ENCODE measurements at places on chromosomes 6 and 20. TPM values are rescaled to one million over a fixed set of nuclear protein-coding genes. Genes with fewer than 3 reads are reported as not detected.

DNA sequence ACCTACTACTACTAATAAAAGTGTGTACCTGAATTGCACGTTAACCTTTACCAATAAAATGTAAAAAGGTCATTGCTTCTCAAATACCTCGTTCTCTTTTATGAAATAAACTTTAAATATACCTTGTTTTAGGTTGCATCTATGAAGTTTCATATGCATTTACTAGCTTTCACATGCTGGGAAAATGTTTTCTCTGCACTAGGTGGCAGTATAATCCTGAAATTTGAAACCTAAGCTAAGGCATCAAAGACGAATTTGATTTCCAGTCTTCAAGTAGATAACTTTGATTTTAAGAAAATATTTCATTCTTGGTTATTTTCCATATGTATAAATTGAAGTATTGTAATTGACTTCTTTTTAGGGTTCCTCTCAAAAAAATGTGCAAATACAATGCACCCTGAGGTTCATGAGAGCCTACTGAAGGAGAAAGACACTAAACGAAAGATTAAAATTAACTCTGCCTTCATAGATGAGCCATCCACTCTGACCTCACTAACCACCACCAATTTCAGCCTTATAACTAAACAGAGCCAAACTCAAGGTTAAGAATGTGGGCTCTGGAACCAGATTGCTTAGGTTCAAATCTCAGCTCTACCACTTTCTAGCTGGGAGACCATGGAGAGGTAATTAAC lies 7.3 kb upstream of the COL9A1 start:
- no peak for DNase-seq

GRCh38 chr6:72916298-72916697 lies 294.4 kb downstream of the KCNQ5 start:
- DNase-seq = no peak

- no peak for DNase-seq
Observed at GRCh38 chr6:6008089-6008647, 1.4 kb upstream of the NRN1 start.

- DNase-seq = no peak
Observed at GRCh38 chr6:162198925-162199324, 528.6 kb downstream of the PRKN start.

- DNase-seq = no peak
Observed at GRCh38 chr6:42083530-42083929, 33.2 kb downstream of the TAF8 start.

- DNase-seq = no peak
Observed at GRCh38 chr6:98433325-98434056, 400.9 kb upstream of the POU3F2 start.

GRCh38 chr6:166633732-166634535 lies 6.9 kb upstream of the RPS6KA2 start:
- no peak for DNase-seq

DNA sequence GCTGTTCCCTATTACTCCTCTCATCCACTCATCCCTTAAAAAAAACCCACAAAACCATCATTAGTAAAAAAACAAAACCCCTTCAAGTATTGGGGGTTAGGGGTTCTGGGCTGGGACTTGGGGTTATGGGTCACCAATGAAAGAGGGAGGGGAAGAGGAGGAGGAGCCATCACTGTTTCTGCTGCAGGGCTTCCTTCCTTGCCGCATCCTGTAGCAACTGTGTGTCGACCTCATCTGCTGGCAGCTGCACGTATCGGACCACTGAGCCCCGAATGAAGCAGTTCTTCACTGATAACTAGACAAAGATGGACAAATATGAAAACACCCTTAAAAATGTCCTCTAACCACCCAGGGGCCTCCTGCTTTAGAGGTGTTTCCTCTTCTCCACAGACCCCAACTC lies 2.0 kb upstream of the VARS1 start:
- peak; percentile 40 for DNase-seq

DNA sequence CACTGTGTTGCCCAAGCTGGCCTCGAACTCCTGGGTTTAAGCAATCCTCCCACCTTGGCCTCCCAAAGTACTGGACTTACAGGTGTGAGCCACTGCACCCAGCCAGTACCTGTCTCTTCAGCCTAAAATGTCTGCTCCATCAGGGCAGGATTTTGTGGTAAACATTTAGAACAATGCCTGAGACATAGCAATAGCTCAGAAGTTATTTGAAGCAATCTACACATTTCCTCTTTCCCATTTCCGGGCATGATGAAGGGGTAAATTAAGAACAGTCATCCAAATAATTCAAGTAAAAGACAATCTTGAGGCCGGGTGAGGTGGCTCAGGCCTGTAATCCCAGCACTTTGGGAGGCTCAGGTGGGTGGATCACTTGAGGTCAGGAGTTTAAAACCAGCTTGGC lies 69.0 kb upstream of the ZNF217 start:
- DNase-seq = no peak

DNA sequence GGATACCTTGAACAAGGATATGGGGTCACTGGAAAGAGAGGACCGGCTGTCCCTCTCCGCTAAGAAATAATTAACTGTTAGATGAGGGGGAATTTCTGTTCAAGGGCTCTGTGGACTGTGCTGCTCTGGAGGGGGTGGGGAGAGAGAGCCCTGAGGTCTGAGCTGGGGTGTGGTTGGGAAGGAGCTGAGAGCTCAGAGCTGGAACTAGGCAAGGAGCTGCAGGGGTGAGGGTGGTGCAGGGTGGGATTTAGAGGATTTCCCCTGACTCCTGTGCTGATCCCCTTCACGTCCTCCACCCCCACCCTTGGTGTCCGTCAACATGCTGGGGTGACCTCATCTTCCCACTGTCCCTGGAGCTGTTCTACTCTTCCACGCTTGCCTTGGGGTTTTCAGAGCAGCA lies 52.5 kb downstream of the HLA-A start:
- DNase-seq = no peak

GRCh38 chr20:58576603-58576970 lies 61.4 kb upstream of the APCDD1L start:
- DNase-seq = no peak

DNA sequence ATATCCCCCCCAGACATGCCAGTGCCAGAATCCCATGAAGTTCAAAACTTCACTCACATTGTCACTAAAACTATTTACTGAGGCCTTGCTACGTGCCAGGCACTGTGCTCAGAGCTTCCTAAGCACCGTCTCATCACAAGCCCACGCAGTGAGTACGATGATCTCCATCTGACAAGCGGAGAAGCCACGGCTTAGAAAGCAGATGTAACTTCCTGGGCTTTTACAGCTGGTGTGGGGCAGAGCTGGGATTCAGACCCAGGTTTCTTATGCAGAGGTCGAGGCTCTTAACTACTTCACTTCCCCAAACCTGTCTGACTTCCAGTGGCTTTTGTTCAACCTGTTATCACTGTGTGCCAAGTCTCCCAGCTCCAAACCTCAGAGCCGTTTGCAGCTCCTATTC lies 8.3 kb downstream of the MDGA1 start:
- no peak for DNase-seq

DNA sequence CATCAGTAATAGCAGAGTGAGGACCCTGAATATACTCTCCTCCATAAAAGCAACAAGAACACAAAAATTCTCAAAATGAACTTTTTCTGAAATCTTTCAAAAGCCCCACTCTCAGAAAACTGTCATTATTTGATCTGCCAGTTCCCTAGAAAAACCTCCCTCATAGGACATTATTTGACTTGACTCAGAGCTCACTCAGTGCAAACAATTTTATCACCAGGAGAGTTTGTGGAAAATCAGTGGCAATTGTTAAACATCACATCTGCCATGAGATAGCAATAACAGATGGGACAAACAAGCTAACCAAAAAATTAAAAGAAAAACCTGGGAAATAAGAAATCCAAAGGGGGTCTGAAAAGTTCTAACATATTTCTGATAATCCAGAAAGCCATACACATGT lies 100.0 kb downstream of the ATG5 start:
- DNase-seq = no peak

Gene IPCEF1
- 4.2 TPM for total RNA-seq

Gene PCK1
- not detected for total RNA-seq

Gene LY6G6F
- not detected for total RNA-seq

Gene KCNG1
- 3.1 TPM for total RNA-seq

Gene TMEM242
- total RNA-seq = 12.7 TPM

Data from activated T-helper 1 cell treated with anti-CD3 and anti-CD28 coated beads, Interleukin-12 subunit alpha, Interleukin-12 subunit beta, Interleukin-2, Interleukin-4 antibody, amounts not matched to agents 30 ng/mL and 10 ng/mL and 1 ng/mL, durations not matched to agents 14 hours and 24 hours and 36 hours (primary cell).